ENCODE measurements at places on chromosomes 13 and 19.

GRCh38 chr13:105410602-105411001, 1124.9 kb downstream of the EFNB2 start:
- no peaks in the 10 kb centered on the region for H3K4me1 ChIP-seq
- H3K36me3 ChIP-seq: no peaks in the 10 kb centered on the region
- peak; percentile 19 for DNase-seq

- H3K4me3 ChIP-seq: no peak overlapping the region
- no peak for DNase-seq
- no peaks in the 10 kb centered on the region for H3K27me3 ChIP-seq
These were observed 937.9 kb downstream of the EFNB2 start for GRCh38 chr13:105597573-105597972.

- H3K36me3 ChIP-seq: no peaks in the 10 kb centered on the region
- H3K27me3 ChIP-seq: no peaks in the 10 kb centered on the region
- no peak for DNase-seq
- H3K4me1 ChIP-seq: no peaks in the 10 kb centered on the region
These were observed 189.0 kb upstream of the CSNK1A1L start for GRCh38 chr13:37294472-37294871.

- peaks cover 14% of the 10 kb centered on the region for H3K4me1 ChIP-seq
- H3K27ac ChIP-seq: no peak overlapping the region
- peaks cover 35% of the 10 kb centered on the region for H3K36me3 ChIP-seq
- H3K27me3 ChIP-seq: no peaks in the 10 kb centered on the region
- no peak for DNase-seq
These were observed 8.2 kb downstream of the PROZ start for GRCh38 chr13:113166681-113167080.

DNA sequence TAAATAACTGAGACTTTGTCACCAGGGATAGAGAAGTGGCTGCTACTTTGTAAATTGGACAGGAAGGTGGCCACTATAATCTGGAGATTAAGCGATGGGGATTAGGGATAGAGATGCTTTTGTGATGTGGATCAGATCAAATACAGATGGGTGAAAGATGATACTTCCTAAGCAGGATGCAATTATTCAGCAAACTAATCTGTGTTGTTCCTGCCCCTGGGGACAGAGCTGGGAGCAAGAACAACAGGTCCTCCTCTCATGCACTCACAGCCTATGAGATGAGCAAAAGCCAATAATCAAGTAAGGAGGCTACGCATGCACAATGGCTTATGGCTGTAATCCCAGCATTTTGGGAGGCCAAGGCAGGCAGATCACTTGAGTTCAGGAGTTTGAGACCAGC, 4.6 kb downstream of the RGL3 start:
- peaks cover 31% of the 10 kb centered on the region for H3K27me3 ChIP-seq
- H3K27ac ChIP-seq: no peak overlapping the region
- H3K36me3 ChIP-seq: no peaks in the 10 kb centered on the region
- peaks cover 4% of the 10 kb centered on the region for H3K4me1 ChIP-seq
- no peak overlapping the region for H3K4me3 ChIP-seq
- DNase-seq: no peak

- H3K27me3 ChIP-seq: no peaks in the 10 kb centered on the region
- no peaks in the 10 kb centered on the region for H3K4me1 ChIP-seq
- H3K27ac ChIP-seq: no peak overlapping the region
These were observed 19.6 kb upstream of the EPHX3 start for GRCh38 chr19:15251749-15252397.

DNA sequence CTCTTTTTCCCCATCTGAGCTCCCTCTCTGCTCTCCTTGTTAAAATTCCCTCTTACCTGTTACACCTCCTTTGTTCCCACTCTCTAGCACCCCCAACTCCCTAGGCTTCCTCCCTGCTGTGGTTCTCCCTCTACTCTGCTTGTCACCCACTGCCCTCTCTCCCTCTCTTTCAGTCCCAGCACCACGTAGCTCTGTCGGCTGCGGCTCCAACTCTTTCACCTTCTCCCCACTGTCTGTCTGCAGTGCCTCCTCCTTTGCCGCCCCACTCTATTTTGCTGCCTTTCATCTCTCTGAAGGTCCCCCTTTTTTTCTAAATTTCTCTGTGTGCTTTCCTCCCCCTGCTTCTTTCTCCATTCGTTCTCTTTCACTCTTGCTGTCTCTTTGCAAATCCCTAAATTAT, 1.1 kb downstream of the ZNF836 start:
- H3K27me3 ChIP-seq: no peaks in the 10 kb centered on the region
- H3K36me3 ChIP-seq: peaks cover 39% of the 10 kb centered on the region
- peak overlapping the region; percentile 87 for H3K4me3 ChIP-seq
- DNase-seq: peak; percentile 2

DNA sequence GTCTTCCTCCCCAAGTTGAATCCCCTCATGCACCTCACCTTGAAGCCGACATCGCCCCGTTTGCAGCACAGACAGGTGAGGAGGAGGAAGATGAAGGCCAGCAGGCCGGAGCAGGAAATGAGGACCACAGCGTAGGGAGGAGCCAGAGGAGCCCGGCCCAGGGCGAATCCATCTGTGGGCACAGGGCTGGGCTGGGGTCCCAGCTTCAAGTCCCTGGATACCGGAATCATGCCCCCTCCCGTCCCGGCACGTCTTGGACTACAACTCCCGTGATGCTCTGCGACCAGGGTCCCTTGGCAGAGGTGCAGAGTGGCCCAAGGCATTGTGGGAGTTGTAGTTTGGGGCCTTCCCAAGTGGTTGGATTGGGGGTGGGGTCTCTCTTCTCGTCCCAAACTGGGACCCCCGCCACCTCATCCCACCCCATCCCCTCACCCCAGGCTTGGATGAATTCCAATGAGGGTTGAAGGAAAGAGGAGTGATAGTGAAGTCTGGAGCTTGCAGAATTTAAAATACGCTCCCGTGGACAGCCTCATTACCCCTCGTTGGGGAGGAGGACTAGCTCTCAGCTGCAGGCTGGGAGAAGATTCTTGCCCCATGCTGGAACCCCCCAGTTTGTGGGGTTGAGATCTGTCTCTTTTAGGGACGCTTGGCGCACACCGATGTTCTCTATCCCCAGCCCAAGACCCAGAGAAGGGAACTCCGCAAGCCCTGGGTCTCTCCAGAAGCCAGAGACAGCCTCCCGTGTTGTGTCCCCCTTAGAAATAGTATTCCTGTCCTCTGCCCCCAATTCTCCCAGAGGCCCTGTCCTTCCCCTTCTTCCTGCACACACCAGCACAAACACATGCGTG, 990 bp downstream of the LMTK3 start:
- peak overlapping the region; percentile 80 for H3K4me3 ChIP-seq
- H3K27me3 ChIP-seq: no peaks in the 10 kb centered on the region

GRCh38 chr19:17180997-17181702, 34.0 kb upstream of the USE1 start:
- H3K4me1 ChIP-seq: peaks cover 19% of the 10 kb centered on the region
- no peaks in the 10 kb centered on the region for H3K27me3 ChIP-seq
- peaks cover 17% of the 10 kb centered on the region for H3K36me3 ChIP-seq
- H3K27ac ChIP-seq: peak overlapping the region; percentile 63

GRCh38 chr19:50705422-50706019, 14.1 kb downstream of the SHANK1 start:
- no peak overlapping the region for H3K27ac ChIP-seq
- peaks cover 9% of the 10 kb centered on the region for H3K4me1 ChIP-seq
- no peak overlapping the region for H3K4me3 ChIP-seq

GRCh38 chr19:4715529-4716221, 8.0 kb downstream of the DPP9 start:
- peaks cover 22% of the 10 kb centered on the region for H3K36me3 ChIP-seq
- H3K4me1 ChIP-seq: peaks cover 6% of the 10 kb centered on the region
- DNase-seq: no peak
- H3K27ac ChIP-seq: no peak overlapping the region
- no peak overlapping the region for H3K4me3 ChIP-seq

DNA sequence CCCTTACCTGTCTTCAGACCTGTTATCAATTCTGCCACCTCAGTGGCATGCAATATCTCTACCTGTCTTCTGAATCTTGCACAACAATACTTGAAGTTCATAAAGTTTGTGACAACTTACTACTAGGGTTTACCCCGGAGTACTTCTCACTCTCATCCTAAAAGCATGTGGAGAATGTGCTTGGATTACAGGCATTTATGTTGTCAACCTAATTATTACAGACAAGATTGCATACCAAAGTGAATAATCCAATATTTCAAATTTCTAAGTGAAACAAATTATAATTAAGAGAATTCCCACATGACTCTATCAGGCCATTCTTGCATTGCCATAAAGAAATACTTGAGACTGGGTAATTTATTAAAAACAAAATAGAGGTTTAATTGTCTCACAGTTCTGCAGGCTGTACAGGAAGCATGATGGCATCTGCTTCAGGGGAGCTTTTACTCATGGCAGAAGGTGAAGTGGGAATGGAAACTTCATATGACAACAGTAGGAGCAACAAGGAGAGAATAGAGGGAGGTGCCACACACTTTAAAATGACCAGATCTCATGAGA, 661.0 kb upstream of the SPRY2 start:
- H3K4me3 ChIP-seq: no peak overlapping the region
- no peaks in the 10 kb centered on the region for H3K36me3 ChIP-seq
- H3K4me1 ChIP-seq: no peaks in the 10 kb centered on the region
- no peaks in the 10 kb centered on the region for H3K27me3 ChIP-seq
- H3K27ac ChIP-seq: no peak overlapping the region

DNA sequence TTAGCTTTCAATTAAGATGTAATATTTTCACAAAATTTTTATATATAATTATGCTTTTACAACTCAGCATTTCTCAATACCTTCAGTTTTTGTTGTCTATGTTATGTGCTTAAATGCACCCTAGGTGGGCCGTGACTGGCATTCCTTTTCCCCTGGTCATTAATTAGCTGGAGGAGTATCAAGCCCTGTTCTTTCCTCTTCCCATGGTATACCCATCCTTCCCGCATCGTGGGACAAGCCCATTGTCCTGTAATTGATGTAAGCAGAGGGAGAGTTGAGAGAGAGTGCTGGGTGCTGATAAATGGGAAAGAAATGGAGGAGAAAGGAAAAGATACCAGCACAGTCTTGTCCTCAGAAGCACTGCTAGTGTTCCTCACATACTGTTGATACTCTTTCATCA, 591.7 kb downstream of the GPC6 start:
- H3K27me3 ChIP-seq: peaks cover 10% of the 10 kb centered on the region
- DNase-seq: no peak
- no peaks in the 10 kb centered on the region for H3K4me1 ChIP-seq
- no peaks in the 10 kb centered on the region for H3K36me3 ChIP-seq

- H3K4me3 ChIP-seq: no peak overlapping the region
- no peak overlapping the region for H3K27ac ChIP-seq
- DNase-seq: no peak
- no peaks in the 10 kb centered on the region for H3K36me3 ChIP-seq
These were observed 37.7 kb upstream of the PDCD5 start for GRCh38 chr19:32543115-32543900.

GRCh38 chr19:54333586-54334298, 5.2 kb downstream of the LILRA4 start:
- H3K27me3 ChIP-seq: peaks cover under 1% of the 10 kb centered on the region
- no peaks in the 10 kb centered on the region for H3K36me3 ChIP-seq
- no peak overlapping the region for H3K4me3 ChIP-seq
- H3K4me1 ChIP-seq: peaks cover 2% of the 10 kb centered on the region

DNA sequence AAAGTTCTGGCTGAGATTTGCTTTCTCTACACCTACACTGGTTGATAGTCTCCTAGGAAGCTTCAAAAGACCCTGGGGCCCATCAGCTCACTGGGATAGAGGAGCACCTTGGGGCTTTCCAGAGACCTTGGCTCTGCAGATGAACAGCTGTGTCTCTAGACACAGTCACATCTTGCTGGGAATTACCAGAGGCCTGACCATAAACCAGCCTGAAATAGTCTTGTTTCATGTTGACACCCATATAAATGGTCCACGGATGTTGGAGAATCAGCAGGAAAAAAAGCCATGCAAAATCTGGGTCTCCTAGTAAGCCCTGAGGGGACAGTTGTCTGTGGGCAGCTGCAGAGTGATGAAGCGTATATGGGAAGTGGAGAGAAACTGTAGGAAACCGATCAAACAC, 207.6 kb downstream of the DNAJC15 start:
- H3K4me1 ChIP-seq: no peaks in the 10 kb centered on the region
- no peak for DNase-seq
- H3K27me3 ChIP-seq: no peaks in the 10 kb centered on the region
- no peak overlapping the region for H3K4me3 ChIP-seq

- no peak overlapping the region for H3K27ac ChIP-seq
- DNase-seq: no peak
- H3K27me3 ChIP-seq: no peaks in the 10 kb centered on the region
- H3K4me1 ChIP-seq: no peaks in the 10 kb centered on the region
- no peaks in the 10 kb centered on the region for H3K36me3 ChIP-seq
These were observed 635.7 kb downstream of the UQCRFS1 start for GRCh38 chr19:28577233-28577632.

GRCh38 chr13:105598529-105598928, 936.9 kb downstream of the EFNB2 start:
- no peaks in the 10 kb centered on the region for H3K4me1 ChIP-seq
- no peak for DNase-seq
- no peak overlapping the region for H3K4me3 ChIP-seq
- no peaks in the 10 kb centered on the region for H3K36me3 ChIP-seq

GRCh38 chr19:19461671-19462622, 53.4 kb downstream of the TSSK6 start:
- no peaks in the 10 kb centered on the region for H3K27me3 ChIP-seq
- peaks cover 43% of the 10 kb centered on the region for H3K36me3 ChIP-seq
- DNase-seq: peak; percentile 51
- H3K4me1 ChIP-seq: peaks cover 69% of the 10 kb centered on the region

- no peak for DNase-seq
- no peak overlapping the region for H3K27ac ChIP-seq
- peaks cover 5% of the 10 kb centered on the region for H3K27me3 ChIP-seq
- no peaks in the 10 kb centered on the region for H3K36me3 ChIP-seq
- H3K4me3 ChIP-seq: no peak overlapping the region
- H3K4me1 ChIP-seq: no peaks in the 10 kb centered on the region
These were observed 553.1 kb downstream of the DCT start for GRCh38 chr13:93926425-93926824.

GRCh38 chr13:52849291-52850071, 1.0 kb upstream of the PCDH8 start:
- H3K27me3 ChIP-seq: peaks cover 83% of the 10 kb centered on the region
- H3K27ac ChIP-seq: no peak overlapping the region
- H3K36me3 ChIP-seq: no peaks in the 10 kb centered on the region

GRCh38 chr19:38744298-38744681, at the start of gene CAPN12:
CAPN12 (minus strand) TSS chr19:38744474; CDS start chr19:38744165, 309 bp downstream.
- no peak within 1 kb of the TSS for H3K27ac ChIP-seq
- H3K27me3 ChIP-seq: no peaks in the 10 kb centered on the region
- DNase-seq: no peak
- H3K4me3 ChIP-seq: no peak within 1 kb of the TSS
- peaks cover 3% of the 10 kb centered on the region for H3K4me1 ChIP-seq
- no peaks in the 10 kb centered on the region for H3K36me3 ChIP-seq

- H3K4me3 ChIP-seq: no peak overlapping the region
- no peak for DNase-seq
- H3K36me3 ChIP-seq: no peaks in the 10 kb centered on the region
- no peaks in the 10 kb centered on the region for H3K4me1 ChIP-seq
- H3K27me3 ChIP-seq: peaks cover 9% of the 10 kb centered on the region
These were observed 49.1 kb downstream of the KCNC3 start for GRCh38 chr19:50280074-50280473.

All from activated naive CD8-positive, alpha-beta T cell treated with anti-CD3 and anti-CD28 coated beads for 36 hours (primary cell).